Naive thymus-derived CD8-positive, alpha-beta T cell (primary cell): ENCODE measurements at places on chromosomes 4 and X.

DNA sequence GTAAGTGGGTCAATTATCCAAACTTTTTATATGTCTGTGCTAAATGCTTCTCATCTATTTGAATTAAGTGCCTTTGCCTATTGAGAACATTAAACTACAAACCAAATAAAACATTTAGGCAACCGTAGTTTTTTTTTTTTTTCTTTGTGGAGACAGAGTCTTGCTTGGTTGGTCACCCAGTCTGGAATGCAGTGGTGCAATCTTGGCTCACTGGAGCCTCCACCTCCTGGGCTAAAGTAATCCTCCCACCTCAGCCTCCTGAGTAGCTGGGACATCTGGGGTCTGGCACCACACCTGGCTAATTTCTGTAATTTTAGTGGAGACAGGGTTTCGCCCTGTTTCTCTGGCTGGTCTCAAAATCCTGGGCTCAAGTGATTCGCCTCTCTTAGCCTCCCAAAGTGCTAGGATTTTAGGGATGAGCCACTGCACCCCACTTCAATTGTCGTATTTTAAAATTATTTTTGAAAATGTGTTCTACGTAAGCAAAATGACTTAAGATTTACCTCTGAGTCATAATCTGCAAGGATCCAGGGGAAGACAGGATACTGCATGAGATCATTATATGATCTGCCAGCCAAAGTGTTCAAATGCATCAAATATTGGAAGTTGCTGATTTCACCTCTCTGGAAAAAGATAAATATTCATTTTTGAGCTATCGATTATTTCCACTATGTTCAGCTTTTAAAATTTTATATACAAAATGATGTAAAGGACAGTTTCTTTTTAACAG lies 125.6 kb downstream of the CDS1 start:
- no peak for DNase-seq

DNA sequence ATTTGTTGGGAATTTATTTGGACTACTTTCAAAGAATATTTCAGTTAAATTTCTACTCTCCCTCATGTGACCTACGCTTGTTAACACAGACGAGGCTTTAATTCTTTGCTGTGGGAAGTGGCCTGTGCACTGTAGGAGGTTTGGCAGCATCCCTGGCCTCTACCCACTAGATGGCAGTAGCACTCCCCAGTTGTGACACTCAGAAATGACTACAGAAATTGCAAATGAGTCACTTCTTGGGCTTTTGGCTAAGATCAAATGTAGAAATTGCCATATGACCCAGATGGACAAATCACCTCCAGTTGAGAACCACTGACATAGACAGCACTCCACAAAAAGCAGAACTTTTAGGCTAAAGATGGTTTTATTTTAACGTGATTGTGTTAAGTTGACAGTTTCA lies 22.1 kb downstream of the PIR start:
- peak; percentile 30 for DNase-seq

DNA sequence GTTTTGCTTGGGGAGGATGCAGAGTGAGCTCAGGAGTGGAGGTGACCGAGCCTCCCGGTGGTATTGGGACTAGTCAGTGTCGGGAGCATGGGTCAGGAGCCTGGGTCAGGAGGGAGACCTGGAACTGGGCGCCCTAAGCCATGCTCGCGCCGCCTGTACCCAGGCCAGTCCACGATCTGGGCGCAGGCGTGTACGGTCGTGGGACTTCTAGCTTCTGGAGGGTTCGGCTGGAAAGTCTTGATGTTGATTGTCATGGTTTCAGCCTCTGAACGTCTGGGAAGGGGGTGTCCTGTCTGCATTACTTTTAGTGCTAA lies 244 bp downstream of the EIF2S3 start:
- DNase-seq = no peak

DNA sequence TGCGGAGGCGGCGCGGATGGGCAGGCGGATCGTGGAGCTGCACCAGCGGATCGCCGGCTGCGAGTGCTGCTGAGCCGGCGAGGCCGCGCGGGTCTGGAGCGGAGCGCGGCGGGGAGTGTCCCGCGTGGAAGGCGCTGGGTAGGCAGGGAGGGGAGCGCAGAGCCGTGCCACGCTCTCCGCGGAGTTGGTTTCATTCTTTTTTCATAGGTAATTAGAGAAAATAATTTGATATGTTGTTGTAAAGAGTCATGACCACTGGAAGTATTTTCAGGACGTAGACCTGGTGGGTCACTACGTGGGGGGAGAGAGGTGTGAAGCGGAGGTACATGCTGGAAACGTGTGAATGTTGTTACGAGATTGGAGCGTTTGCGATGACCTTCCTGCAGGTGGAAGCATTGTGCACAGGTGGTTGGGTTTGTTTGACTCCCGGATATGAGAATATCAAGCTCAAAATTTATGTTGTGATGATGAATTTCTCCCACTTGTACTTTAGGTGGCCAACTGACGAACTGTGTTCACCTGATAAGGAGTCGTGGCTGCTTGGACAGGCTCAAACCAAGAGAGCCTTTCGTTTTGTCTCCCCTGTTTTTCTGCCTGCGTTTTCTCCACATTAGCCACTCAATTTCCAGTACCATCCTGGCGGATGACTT lies 19.1 kb upstream of the S100P start:
- DNase-seq = no peak
